Fibroblast of skin of left biceps (primary cell): ENCODE measurements at places on chromosomes 16 and 17.

- peak; percentile 98 for DNase-seq
Observed at GRCh38 chr16:69276148-69277115, 34.7 kb upstream of the VPS4A start.

- DNase-seq, result no peak
Observed at GRCh38 chr16:85146922-85147651, 34.8 kb upstream of the CIBAR2 start.

DNA sequence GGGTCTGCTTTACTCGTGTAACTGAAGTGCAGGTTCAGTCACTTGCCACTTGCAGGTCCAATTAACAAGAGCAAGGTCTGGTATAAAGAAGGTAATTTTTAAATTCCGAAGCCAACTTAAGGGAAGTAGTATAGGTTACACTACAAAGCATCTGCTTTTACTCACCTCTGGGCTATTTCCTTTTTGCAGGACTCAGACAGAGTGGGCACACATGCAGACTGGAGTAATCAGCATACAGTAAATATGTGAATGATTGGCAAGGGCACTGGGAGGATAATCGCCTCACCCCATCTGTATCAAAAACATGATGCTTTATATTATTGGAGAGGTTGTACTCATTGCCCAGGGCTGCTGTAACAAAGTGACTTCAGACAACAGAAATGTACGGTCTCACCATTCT is 160.1 kb upstream of the CDH5 start:
- no peak for DNase-seq

DNA sequence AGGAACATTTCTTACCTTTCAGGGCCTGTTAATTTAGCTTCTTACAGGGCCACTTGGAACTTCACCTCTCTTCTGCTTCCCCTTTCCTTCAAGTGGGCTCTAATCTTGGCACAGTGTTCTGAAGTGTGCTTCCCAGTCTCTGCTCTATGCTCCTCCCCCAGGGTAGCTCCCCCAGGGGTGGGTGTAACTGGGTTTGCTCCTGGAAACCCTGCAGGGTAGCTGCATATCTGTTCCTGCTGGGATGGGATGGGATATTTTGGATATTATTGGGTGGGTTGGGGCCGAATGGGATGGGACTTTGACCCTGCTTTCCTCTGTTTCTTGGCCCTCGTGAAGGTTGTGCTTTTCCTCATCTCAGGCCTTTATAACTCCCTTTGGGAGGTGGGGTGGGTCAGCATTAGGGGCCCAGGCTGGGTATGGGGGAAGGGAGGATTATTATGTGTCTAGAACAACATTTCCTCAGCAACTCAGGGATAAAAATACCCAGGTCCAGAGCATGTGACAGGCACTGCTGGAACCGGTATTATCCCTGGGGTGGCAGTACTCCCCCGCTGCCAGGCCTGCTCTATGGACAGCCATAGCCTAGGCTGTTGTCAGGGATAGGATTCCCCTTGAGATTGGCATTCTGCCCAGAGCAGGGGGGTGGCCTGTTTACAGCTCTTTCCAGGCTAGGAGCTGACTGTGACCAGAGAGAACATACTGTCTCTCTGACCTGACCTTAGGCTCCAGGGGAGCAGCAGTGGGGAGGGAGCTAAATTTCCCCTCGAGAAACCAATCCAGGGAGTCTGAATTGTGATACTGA is 5.0 kb downstream of the NFE2L1 start:
- no peak for DNase-seq

GRCh38 chr17:8002721-8003593 is 542 bp downstream of the GUCY2D start:
- no peak for DNase-seq

DNA sequence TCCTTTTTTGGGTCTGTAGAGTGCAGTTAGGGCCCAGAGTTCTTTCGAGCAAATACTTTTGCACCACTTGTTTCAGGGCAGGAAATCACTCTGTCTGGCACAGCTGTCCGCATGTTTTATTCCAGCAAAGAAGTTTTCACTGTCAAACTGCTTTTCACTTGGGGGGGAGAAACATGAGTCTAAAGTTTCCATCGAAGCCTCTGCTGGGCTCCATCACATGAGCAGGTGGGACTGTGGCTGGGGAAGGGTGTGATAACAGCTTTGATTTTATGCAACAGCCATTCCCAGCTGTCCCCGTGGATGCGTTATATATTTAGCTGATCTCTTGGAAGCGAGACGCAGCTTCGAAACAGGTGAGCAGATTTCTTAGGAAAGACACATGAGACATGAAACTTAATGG is 288.6 kb downstream of the SNX29 start:
- DNase-seq, result no peak

DNA sequence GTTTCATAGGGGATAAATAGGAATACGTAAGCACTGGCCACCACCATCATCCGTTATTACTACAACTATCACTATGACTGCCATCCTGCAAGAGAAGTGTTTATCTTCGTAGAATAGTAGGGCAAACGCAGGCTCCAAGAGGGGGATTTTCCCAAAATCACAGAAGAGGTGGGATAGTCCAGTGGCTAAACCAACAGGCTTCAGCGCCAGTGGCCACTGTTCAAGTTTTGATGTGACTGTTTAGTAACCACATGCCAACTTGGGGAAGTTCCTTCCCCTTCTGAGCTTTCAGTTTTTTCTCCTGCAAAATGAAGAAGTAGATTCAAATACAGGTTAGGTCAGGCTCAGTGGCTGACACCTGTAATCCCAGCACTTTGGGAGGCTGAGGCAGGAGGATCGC is 60.7 kb upstream of the GRIN2A start:
- no peak for DNase-seq

GRCh38 chr17:47095268-47095667 is 93.8 kb downstream of the CDC27 start:
- no peak for DNase-seq

GRCh38 chr17:42937712-42938596 is 26.3 kb downstream of the AARSD1 start:
- peak; percentile 13 for DNase-seq

- no peak for DNase-seq
Observed at GRCh38 chr17:4725646-4726310, 5.5 kb upstream of the MED11 start.

GRCh38 chr17:68196394-68197090 is 51.3 kb upstream of the AMZ2 start:
- no peak for DNase-seq

- no peak for DNase-seq
Observed at GRCh38 chr17:14352136-14352535, 51.3 kb downstream of the HS3ST3B1 start.

GRCh38 chr17:50767030-50767429 is 288 bp downstream of the ANKRD40CL start:
- no peak for DNase-seq

GRCh38 chr17:63550817-63551639 is 751 bp downstream of the DCAF7 start:
- no peak for DNase-seq

DNA sequence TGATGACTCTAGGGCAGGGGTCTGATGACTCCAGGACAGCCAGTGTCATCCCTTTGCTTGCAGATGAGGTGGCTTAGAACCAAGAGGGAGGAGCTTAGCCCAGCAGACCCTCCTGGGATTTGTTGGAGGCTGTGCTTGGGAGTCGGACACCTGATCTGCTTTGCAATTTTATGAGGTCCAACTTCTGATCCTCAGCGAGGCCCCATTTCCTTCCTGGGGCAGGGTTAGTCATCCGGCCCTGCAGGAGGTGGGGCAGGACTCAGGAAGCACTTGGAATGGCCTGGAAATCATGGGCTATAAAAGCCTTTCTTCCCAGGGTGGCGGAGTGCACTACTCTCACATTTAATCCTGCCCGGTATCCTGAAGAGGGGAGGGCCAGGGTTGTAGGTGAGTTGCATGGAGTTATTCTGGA is 168.5 kb downstream of the MSI2 start:
- no peak for DNase-seq

DNA sequence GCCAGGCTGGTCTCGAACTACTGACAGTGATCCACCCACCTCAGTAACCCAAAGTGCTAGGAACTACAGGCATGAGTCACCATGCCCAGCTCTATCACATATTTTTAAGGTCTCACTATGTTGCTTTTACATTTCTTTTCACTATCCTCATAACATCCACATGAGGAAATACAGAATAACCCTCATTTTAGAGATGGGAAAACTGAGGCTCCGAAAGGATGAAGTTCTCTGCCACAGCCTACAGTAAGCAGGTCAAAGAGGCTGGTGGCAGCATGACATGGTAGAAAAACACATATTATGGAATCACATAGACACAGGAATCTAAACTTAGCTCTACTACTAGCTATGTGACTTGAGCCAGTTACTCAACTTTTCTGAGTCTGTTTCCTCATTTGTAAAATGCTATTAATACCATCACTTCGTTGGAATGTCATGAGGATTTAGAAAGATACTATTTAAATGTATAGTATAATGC is 32.2 kb downstream of the APPBP2 start:
- no peak for DNase-seq

DNA sequence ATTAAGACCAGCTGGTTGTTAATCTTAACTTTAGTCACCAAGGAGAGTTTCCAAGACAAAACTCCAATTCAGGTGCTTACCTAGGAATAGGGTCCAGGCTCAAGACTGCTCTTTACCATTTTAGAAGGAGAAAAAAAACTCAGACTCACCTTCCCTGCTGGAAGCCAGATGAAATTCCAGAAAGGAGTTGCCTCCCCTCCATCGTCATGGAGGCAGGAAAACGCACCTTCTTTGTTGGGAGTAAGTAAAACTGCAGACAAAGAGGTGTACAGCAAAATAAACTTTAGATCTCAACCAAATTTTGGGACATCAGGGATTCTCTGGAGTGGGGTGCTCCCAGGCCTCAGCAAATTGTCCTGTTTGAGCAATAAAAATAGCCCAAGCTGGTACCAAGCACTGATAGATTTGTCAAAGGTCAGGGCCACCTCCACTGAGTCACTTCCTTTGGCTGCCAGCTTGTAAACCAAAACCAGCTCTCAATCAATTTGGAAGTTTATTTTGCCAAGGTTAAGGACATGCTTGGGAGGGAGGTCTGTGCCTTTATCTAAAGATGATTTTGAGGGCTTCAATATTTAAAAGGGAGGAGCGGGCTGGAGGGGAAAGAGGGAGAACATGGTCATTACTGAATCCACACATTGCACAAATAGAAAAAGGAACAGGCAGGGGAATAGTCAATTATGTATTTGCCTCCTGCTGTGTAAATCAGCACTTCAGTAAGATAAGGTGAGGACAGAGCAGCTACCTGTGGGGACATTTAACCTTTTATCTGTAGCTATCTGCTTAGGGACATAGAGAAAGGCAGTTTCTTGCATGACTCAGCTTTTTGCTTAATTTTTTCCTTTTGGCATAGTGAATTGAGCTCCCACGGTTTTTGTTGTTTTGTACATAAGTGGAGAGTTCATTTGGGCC is 1.5 kb upstream of the ALDH3A2 start:
- DNase-seq, result no peak

GRCh38 chr17:62644487-62645173 is 17.2 kb downstream of the MRC2 start:
- DNase-seq, result no peak

GRCh38 chr17:65182233-65182632 is 45.1 kb downstream of the RGS9 start:
- DNase-seq, result no peak

- no peak for DNase-seq
Observed at GRCh38 chr16:89426736-89427530, 63.4 kb downstream of the ANKRD11 start.

DNA sequence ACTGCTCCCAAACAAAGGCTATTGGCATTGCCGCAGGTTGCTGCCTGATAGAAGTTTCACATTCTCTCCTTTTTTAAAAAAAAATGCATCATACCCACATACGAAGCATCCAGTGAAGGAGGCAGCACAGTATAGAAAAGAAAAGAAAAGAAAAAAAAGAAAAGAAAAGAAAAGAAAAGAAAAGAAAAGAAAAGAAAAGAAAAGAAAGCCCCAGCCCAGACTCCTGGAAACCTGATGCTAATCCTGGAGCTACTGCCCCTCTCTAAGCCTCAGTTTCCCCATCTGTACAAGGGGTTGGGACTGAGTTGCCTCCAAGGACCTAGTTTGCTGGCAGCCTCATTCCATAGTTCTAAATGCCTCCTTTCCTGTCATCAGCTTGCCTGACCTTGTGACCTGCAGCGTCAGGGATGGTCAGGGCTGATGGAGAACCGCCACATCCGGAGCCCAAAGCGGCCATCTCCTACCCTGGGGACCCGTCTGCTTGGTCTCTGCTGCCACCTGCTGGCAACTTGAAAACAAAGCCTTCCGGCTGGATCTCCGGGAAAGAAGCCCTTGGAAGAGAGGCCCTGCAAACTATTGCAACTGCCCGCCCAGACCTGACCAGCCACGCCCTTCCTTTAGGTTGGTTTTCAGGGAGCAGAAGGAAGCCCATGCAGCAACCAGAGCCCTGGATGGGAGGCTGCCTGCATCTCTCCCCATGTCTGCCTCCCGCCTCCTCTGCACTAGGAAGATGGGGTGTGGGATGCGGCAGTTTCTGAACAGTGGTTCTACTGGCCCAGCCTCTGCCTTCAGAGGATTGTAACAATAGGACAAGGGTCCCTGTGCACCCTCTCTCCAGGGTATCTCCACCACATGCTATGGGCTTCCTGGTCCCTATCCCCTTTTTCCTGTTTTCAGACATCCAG is 13.0 kb downstream of the AIPL1 start:
- no peak for DNase-seq

DNA sequence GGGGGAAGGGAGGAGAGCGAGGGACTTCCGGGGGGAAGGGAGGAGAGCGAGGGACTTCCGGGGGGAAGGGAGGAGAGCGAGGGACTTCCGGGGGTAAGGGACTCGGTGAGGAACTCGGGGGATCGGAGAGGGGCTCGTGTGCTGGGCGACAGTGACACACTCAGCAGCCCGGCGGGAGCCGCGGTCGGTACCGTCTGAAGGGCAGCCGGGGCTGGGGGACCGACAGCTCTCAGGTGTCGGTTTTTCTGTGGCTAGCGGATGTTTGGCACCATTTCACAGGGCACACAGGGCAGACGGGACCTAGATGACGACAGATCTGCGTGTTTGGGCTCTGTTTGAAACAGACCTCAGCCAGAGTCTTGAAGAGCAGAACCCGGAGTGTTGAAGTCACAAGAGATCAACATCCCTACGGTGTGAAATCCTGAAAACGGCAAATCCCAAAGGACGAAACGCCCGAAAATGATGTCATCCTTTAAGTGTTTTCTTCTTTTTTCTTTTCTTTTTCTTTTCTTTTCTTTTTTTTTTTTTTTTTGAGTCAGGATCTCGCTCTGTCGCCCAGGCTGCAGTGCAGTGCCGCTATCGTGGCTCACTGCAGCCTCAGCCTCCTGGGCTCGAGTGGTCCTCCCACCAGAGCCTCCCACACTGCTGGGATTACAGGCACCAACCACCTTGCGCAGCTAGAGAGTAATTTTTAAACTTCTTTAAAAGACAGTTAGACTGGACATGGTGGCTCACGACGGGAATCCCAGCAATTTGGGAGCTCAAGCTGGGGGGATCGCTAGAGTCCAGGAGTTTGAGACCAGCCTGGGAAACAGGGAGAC is 23.9 kb downstream of the ZNF778 start:
- DNase-seq, result peak; percentile 40

GRCh38 chr17:46773221-46773605 is 45.3 kb downstream of the WNT3 start:
- no peak for DNase-seq

GRCh38 chr17:17680477-17681186 is 626 bp upstream of the RAI1 start:
- DNase-seq, result no peak
